Activated T-cell treated with anti-CD3 and anti-CD28 coated beads, Interleukin-2, amount 50 U/mL, for 48 hours (primary cell): ENCODE measurements at places on chromosomes 6 and 20.
A peak's percentile ranks its signal among the peaks of the same experiment; 100 is the strongest.

DNA sequence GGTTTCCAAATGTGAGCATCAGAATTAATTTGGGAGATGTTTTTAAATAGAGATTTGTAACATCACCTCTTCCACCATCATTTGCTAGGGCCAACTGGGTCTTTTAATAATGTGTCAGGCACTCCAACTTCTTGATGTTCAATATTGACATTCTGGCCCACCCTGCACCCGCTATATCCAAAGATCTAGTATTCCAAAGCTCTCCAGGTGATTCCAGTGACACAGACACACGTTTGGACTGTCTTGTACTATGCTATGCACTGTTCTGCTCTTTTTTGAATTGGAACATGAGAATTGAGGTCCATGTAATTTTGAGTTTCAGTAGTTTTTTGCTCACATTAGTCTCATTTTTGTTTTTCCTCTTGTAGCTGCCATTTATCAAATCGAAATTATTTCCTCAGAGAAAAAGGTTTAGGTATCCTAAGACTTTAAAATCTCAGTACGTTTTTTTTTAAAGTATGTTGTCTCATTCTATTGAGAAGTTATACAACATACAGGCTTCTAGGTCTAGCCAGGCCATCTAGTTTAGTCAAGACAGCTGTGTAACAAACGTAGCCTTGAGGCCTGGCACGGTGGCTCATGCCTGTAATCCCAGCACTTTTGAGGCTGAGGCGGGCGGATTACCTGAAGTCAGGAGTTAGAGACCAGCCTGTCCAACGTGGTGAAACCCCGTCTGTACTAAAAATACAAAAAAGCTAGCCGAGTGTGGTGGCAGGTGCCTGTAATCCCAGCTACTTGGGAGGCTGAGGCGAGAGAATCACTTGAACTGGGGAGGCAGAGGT, 3.1 kb downstream of the BICRAL start:
- no peak for DNase-seq

GRCh38 chr6:137894779-137895385, 27.8 kb downstream of the TNFAIP3 start:
- no peak for DNase-seq

- peak; percentile 20 for DNase-seq
Measured at GRCh38 chr20:19757487-19758132, 448 bp upstream of the RIN2 start.

GRCh38 chr6:144744720-144745119, 459.6 kb downstream of the UTRN start:
- DNase-seq: no peak

GRCh38 chr6:136718476-136718875, 73.8 kb downstream of the MAP3K5 start:
- no peak for DNase-seq

- DNase-seq: no peak
Measured at GRCh38 chr6:16493112-16493511, 254.7 kb downstream of the GMPR start.

- DNase-seq: no peak
Measured at GRCh38 chr6:131510094-131510493, 62.9 kb upstream of the ARG1 start.

DNA sequence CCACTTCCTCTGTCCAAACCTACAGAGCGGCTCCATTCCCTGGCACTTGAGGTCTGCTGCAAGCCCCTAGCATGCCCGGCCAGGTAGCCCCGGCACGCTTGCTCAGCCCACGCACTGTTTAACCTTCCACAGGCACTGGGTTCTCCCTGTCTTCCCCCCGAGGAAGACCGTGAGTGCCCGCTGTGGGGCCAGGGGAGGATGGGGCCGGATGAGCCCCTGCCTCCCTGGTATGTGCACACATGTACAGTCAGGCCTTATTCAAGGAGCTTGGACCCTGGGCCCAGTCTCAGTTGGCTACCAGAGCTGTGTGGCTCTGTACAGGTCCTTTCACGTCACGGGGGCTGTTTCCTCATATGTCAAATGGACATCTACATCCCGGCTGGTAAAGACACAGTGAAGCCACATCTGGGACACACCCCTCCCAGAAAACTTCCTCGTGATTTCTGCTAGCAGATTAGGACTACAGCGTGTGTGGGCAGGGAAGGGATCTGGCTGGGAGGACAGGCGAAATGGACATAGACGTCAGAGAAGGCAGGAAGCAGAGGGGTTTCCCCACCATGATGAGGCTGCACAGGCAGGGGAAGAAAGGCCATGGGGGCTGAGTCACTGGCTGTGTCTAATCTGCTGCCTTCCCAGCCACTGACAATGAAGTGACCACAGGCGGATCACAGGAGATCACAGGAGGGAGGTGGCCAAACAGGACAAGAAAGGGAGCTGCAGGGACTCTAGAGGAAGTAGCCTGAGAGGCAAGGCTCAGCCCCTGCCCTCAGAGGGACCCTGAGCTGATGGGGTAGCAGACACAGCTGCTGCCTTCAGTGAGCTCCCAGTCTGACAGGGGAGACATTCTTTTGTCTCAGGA, 62.9 kb downstream of the MRPL14 start:
- DNase-seq: peak; percentile 39

GRCh38 chr6:83536034-83536646, 23.8 kb downstream of the PRSS35 start:
- DNase-seq: peak; percentile 59

DNA sequence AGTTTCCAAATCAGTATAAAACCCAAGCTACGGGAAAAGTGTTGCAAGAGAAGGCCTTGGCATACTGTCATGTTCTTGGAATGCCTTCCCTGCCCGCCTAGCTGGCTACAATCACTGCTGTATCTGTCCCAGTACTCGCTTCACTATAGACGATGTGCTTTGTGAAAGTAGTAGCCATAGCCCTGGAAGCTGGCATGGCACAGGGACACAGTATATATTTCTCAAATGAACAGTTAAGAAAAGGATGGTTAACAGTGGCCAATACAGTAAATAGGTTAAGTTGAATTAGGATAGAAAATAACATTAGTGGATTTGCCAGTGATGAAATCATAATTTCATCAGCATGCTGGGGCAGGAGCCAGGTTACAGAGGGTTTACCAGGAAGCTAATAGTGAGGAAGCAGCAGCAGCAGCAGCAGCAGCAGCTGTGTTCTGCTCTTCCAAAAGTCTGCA, 499.3 kb downstream of the CDKAL1 start:
- DNase-seq: no peak

DNA sequence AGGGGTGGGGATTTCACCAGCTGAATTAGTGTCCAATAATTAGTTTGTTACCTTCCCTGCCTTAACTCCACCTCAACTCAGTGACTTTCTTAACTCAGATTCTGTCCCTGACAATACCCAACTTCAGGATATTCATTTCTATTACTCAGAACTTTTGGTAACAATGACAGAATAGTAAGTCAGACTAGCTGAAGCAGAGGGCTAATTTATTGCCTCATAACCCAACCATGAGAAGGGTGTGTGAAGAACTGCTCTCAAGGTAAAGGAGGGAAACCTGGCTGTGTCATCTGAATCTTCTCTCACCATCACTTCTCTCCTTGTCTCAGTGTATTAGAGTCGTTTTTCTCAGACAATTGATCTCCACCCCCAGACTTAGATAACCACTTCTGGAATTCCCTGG, 1.2 kb upstream of the PI3 start:
- no peak for DNase-seq

DNA sequence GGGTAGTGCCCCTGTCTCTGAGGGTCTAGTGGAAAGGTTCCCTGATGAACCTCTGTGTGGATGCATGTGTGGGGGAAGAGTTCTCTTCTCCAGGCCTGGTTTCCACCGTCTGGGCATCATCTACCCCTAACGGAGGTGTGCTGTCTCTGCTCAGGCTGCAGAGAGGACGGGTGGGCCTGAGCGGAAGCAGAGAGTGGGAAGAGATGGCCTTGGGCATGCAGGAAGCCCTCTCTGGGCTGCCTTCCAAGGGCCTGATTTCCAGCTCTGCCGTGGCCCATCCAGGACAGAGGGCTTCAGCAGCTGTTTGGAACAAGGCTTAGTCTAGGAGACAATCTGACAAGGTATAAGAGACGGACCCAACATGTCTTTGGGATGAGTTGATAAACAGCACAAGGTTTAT, 220.1 kb upstream of the DTNBP1 start:
- DNase-seq: no peak

- DNase-seq: no peak
Measured at GRCh38 chr20:15111654-15112053, 774.2 kb upstream of the FLRT3 start.

DNA sequence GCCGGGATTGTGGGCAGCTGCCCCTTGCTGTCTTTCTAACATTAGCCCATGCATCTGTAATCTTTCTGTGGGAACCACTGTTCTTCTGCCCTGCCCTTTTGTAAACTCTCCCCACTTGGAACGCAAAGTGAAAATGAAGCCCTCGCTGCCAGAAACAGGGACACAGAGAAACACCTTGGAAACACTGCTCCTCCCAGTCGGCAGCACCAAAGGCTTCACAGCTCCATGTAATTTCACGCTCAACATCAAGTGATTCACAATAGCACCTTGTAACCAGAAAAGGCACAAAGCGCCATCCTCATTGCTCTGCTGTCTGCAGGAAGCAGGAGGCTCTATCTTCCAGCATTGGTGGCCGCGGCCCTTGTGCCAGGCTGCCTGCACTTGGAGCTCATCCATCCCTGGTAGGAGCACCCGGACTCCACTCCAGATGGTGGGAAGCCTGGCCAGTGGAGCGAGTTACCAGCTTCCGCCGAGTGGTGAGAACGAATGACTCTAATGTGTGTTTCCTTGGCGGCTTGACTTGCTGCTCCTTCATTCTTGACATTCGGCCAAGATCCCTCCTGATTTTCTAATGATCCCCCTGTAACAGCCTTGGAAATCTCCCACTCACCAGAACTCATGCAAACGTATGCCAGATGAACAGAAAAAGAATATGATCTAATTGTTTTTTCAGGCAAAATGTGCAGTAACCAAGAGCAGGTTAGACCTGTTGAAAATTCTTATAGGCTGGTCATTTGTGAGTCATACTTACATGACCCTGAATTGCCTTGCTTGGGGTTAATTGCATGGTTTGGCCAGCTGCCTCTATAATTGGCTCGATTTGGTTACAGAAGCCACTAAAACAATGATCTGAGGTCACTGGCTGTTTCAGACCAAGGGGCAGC, 169.1 kb upstream of the CDYL start:
- no peak for DNase-seq

GRCh38 chr20:35303735-35304491, 11.7 kb upstream of the FAM83C start:
- peak; percentile 92 for DNase-seq

DNA sequence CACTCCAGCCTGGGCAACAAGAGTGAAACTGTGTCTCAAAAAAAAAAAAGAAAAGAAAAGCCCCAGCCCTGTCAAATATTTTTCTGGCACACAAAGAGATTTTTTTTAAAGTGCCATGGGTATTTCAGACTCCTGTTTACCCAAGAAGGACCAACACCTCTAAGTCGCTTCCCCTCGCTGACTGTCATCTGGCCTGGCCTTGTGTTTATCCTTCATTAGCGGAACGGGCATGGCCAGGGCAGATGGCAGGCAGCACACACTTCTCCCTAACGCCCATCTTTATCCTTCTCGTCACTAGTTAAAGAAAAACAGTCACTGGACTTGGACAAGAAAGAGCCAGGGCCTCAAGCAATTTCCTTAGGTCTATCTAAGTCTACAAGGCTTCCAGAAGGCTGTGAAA, 7.3 kb upstream of the CBFA2T2 start:
- no peak for DNase-seq

DNA sequence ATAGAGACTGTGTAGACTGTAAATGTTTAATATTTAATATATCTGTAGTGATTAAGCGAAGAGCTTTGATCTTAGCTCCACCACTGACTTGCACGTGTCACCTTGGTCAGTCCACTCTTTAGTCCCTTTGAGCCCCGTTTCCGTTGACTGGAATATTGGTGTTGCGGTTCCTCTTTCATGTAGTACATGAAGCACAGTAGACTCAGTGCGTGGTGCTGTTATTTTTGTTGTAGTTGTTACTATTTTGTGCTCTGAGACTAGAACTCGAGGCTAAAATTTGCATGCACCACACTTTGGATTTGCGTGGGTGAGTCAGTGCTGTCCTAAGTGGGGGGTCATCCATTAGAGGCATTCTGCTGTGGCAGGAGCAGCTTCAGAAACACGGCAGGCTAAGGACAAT, 291.4 kb downstream of the QKI start:
- no peak for DNase-seq

DNA sequence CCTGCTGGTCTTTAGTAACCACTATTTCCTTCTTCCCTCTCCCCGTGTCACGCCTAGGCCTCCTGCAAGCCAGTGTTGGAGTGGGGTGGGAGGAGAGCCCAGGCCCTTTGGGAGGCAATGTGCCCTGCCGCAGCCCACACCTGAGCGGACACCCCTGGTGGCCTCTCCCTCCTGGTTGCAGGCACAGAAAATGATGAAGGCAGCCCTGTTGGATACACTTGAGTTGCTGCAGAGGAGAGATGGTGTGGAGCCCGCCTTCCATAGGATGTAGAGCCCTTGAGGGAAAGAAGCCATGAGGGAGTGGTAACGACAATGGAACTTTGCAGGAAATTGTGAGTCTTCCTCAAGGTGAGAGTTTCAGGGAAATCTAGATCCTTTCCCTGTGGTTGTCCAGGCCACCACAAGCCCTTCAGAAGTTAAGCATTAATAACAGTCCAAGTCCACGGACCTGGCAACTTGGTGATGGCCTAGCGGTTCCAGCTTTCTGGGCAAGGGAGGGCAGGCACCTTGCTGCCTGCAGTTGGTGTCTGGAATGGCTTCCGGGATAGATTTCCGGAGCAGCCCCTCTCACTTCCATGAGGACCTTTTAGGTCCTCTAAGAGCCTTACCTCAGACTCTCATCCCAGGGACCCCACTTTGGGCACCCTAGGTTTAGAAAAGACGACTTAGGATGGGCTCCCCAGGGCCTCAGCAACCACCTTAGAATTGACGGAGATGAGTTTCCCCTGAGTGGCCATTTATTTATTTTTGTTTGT, 67.3 kb upstream of the NXT1 start:
- no peak for DNase-seq

DNA sequence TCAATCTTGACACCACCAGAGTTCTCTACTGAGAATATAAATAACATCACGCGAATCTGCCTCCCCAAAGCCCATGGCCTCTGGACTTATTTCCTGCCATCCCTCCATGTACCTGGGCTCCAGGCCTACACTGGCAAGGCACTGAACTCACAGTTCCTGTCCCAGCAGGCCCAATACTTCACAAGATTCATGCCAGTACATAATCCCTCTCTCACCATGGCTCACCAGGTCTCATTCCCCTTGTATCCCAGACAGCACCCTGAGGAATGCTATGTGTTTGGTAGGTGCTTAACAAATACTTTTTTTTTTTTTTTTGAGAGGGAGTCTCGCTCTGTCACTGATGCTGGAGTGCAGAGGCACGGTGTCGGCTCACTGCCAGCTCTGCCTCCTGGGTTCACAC, 1.9 kb downstream of the KIF16B start:
- no peak for DNase-seq

- DNase-seq: no peak
Measured at GRCh38 chr6:54503144-54503543, 194.9 kb downstream of the TINAG start.

DNA sequence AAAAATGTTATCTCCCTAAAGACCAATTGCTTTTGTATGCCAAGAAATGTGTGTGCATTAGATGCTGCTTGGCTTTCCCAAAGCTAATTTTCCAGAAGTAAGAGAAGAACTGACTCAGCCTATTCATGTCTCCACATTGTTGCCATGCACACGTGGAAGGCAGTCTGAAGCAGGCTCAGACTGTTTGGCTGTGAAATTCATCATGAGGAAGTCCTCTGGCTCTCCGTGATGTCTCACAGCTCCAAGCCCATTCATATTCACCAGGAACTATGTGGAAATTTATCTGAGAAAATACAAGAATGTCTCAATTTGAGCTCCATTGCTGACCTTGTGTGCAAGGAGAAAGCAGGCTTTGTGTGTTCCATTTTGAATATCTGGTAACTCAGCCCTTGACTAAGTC, 1022.2 kb upstream of the GJE1 start:
- DNase-seq: no peak
